K562 (cell line): ENCODE measurements at places on chromosomes 6 and 20.

GRCh38 chr6:30091577-30092381 is 16.2 kb upstream of the RNF39 start:
- no peak for DNase-seq

DNA sequence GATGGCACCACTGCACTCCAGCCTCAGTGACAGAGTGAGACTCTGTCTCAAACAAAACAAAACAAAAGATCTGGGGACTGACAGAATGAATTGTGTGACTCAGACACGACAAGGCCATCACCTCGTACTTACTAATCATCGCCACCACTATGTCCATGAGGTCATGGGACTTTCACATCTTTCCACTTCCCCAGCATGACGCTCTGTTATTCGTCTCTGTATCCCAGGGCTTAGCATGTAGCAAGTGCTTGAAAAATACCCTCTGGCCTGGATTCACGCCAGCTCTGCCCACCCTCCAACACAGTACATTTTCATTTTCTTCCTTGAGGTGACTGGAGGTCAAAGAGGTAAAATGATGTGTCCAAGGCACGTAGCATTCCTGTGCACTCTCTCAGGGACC is 27.8 kb downstream of the FGD2 start:
- DNase-seq: no peak

GRCh38 chr6:44129841-44130322 is 2.5 kb downstream of the TMEM63B start:
- DNase-seq: peak; percentile 50

GRCh38 chr6:136788069-136788902 is 4.0 kb downstream of the MAP3K5 start:
- DNase-seq: no peak

DNA sequence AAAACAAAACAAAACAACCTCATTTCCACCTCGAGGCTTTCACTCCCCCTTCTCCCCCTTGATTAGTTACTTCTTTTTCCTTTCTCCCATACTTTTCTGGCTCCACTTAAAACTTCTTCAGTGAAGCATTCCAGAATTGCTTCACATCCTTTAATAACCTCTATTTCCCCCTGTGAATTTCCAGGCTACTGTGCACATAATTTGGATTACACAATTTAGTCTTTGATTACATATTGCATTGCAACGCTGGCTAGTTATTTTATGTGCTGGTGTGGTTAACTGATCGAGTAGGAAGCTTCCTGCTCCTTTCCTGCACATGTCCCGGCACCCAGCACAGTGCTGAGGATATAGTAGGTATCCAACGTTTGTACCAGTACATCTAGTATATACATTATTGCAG is 28.1 kb upstream of the EEF1E1 start:
- DNase-seq: no peak

- no peak for DNase-seq
Observed at GRCh38 chr6:80446454-80447045, 340.1 kb downstream of the BCKDHB start.

DNA sequence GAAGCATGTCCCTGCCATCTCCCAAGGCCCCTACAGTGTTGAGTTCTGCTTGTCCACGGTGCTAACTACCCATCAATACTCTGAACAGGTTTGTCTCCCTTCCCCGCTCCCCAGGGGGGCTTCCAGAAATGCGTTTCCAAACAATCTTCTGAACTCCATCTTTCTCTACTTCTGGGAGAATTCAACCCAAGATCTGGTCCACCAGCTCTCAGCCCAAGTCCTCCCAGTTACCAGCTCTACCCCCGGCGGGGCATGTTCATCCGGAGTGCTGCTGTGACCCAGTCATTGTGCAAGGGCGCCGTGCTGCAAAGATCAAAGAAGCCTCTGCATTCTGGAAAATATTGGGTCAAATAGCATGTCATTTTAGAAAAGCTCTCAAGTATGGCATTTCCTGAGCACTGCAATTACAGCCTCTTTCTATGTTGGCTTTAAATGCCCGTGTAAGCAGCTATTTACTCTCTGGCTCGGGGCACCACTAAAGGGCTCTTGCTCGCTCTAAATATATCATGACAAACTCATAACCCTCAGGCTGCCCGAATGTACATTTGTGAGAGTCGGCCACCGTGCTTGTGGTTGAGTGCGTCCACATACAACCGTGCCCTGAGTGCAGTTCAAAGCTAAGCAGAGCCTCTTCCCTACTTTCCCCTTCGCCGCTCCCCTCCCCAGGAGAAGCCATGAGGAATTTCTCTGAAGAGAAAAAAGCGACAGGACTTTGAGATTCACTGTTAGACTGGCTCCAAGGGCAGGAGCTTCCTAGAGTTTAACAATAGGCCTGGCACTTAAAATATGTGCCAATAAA is 71.6 kb downstream of the BANF2 start:
- no peak for DNase-seq

DNA sequence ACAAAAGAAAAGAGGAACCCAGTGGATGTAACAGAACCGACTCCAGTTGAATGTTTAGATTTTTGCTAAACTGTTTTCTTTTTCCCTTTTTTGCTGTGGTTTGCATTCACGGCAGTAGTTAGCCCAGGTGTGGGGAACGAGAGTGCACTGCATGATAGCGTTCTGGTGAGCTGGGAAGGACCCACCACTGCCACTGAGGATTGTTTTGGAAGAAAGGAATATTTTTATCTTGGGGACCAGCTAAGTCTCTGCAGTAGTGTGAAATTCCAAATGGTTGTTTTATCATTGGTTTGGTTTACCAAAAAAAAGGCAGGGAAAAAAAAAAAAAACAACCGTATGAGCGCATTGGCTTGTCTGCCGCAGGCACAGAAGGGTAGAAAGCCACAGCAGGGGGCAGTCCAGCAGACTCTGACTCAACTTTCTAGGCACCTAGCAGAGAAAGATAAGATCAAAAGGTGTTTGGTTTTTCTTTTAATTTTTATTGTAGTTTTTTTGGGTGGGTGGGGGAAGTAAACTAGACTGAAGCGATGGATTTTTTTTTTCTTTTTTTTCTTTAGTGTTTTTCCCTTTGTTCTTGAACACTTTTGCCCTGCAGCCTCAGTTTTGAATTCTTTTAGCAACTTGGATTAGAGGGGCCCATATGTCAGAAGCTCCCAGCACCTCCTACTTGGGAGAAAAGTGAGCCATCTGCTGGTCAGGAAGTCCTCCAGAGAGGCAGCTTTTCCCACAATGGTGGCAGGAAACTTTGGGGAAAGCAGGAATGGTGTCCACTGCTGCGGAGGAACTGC is 13.5 kb upstream of the RAB5IF start:
- peak; percentile 47 for DNase-seq

DNA sequence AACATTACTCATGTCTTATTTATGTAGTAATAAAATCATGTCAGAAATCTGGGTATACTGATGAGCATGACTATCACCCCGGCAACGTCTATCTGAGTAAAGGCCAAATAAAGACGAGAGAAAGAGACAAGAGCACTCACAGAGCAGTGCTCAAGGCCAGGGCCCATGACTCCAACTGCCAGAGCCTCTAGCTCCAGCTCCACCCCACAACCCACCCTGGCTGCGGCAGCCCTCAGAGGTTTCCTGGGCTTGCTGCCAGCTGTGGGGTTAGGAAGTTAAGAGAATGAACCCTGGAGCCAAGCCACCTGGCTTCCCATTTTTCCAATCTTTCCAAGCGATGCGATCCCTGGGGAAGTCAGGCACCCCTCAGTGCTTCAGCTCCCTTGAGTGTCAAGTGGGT is 92.0 kb upstream of the PAX1 start:
- no peak for DNase-seq
